ENCODE measurements at places on chromosomes 16 and 17.

DNA sequence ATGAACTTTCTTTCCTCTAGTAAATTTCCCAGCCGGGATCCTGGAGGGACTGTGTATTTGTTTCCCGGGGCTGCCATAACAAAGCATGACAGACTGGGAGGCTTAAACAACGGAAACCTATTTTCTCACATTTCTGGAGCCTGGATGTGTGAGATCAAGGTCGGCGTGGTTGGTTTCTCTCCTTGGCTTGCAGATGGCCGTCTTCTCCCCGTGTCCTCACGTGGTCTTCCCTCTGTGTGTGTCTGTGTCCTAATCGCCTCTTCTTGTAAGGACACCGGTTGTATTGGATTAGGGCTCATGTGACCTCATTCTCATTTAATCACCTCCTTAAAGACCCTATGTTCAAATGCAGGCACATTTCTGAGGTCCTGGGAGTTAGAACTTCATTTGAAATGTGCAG lies 22.0 kb upstream of the USP10 start:
- no peak overlapping the region for H3K27ac ChIP-seq
- H3K4me1 ChIP-seq, result no peaks in the 10 kb centered on the region
- no peak for DNase-seq
- no peak overlapping the region for H3K4me3 ChIP-seq

- H3K27ac ChIP-seq, result peak overlapping the region; percentile 92
- H3K4me1 ChIP-seq, result peaks cover 25% of the 10 kb centered on the region
- peaks cover 68% of the 10 kb centered on the region for H3K36me3 ChIP-seq
- no peaks in the 10 kb centered on the region for H3K27me3 ChIP-seq
Measured at GRCh38 chr17:58503866-58504265, 10.6 kb downstream of the MTMR4 start.

DNA sequence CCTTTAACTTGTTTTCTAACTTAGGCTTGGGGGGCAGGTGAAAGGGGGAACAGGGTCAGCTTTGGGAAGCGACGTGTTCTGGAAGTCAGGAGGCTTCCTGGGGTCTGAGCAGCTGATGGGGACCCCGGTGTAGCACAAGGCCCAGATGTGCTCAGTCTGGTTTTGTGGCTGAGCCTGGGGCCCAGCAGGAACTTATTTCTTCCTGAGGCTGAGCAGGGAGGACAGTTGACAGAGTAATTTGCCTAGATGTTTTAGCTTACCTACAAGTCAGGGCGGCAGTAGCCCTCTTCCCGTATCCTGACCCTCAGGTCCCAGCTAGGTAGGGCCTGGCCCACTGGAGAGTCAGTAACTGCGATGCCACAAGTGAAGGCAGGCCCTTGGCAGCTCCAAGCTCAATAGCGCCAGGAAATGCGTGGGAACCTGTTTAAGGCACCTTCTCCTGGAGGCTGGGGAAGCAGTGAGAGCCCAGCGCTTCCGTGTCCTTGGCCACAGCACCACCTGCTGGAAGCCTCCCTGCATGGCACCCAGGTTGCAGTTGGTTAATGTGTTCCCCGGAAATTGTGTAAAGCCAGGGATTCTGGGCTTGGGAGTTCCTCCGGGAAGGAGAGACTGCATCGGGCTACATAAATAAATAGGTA lies 5.2 kb downstream of the CCR7 start:
- peak overlapping the region; percentile 90 for H3K27ac ChIP-seq
- peak overlapping the region; percentile 63 for H3K4me3 ChIP-seq
- no peaks in the 10 kb centered on the region for H3K36me3 ChIP-seq
- no peaks in the 10 kb centered on the region for H3K27me3 ChIP-seq
- H3K4me1 ChIP-seq, result peaks cover 79% of the 10 kb centered on the region
- peak; percentile 88 for DNase-seq

GRCh38 chr17:21132428-21132827 lies 5.7 kb downstream of the DHRS7B start:
- H3K4me1 ChIP-seq, result peaks cover 7% of the 10 kb centered on the region
- no peaks in the 10 kb centered on the region for H3K36me3 ChIP-seq
- H3K27ac ChIP-seq, result no peak overlapping the region
- no peaks in the 10 kb centered on the region for H3K27me3 ChIP-seq
- H3K4me3 ChIP-seq, result no peak overlapping the region
- no peak for DNase-seq

DNA sequence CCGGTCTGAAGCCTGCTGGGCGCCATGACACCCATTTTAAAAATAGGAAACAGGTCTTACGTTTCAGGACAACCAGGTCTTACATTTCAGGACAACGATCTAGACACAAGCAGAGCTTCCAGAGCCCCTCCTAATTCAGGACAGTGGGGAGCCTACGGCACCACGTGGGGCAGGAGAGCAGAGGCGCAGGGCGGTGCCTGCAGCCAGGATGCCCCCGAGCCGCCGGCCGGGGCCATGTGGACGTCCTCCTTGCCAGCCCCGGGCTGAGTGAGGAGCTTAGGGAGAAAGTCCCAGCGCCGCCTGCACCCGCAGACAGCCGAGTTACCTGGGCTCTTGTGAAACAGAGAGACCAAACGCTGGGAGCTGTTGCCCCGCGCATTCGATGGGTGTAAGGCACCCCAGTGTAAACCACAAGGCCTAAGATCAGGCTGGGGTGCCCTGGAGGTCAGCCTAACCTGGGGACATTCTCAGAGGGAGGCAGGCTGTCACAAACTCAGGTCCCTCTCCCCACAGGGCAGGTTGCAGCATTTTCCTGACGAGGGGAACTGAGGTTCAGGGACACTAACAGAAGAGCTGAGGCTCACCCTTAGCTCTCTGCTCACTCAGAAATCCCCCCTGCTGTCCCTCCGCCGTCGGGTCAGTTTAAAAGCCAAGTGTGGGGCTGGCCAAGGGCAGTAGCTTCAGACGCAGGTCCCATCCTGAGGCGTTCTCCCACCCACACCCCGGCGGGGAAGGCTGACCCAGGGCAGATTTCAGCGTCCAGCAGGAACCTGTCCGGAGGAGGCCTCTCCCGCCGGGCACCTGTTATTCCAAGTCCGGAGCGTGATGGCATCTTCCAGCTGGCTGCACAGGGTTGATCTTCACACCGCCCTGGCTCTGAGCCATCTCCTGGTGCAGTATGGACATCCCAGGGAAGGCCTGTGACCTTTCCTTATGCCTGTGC lies 1.8 kb upstream of the NOTUM start:
- no peaks in the 10 kb centered on the region for H3K27me3 ChIP-seq
- no peak overlapping the region for H3K4me3 ChIP-seq
- DNase-seq, result no peak
- no peak overlapping the region for H3K27ac ChIP-seq
- H3K36me3 ChIP-seq, result no peaks in the 10 kb centered on the region

GRCh38 chr17:73901661-73902415 lies 257.6 kb upstream of the SDK2 start:
- H3K4me1 ChIP-seq, result peaks cover 9% of the 10 kb centered on the region
- peaks cover 6% of the 10 kb centered on the region for H3K27me3 ChIP-seq

- no peak for DNase-seq
- H3K36me3 ChIP-seq, result no peaks in the 10 kb centered on the region
- H3K4me3 ChIP-seq, result no peak overlapping the region
- H3K4me1 ChIP-seq, result no peaks in the 10 kb centered on the region
- peaks cover 5% of the 10 kb centered on the region for H3K27me3 ChIP-seq
- H3K27ac ChIP-seq, result no peak overlapping the region
Measured at GRCh38 chr16:79348521-79349306, 251.8 kb downstream of the MAF start.

- H3K4me3 ChIP-seq, result no peak overlapping the region
- DNase-seq, result no peak
- no peaks in the 10 kb centered on the region for H3K27me3 ChIP-seq
- peaks cover 18% of the 10 kb centered on the region for H3K4me1 ChIP-seq
- no peak overlapping the region for H3K27ac ChIP-seq
Measured at GRCh38 chr17:4782652-4783051, 3.5 kb downstream of the VMO1 start.

DNA sequence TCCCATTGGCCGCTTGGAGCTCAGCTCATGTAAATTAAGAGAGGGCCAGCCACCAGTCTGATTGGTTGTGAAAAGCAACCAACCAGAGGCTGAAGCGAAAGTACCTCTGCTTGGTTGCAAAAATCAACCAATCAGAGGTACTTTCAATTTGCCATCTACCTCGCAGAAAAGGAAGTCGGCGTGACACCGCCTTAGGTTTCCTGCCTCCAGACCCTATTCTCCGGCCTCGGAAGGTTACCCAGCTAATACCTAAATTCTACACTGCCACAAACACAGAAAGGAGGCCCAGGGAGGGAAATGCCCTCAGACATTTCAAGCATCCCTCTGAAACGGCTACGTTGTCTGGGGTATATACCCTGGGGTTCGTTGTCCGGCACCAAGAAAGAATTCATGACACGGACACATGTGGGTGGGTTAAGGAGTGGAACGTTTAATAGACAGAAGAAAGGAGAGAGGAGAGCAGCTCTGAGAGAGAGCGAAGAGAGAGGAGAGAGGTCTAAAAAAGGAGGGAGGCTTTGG lies 481.3 kb downstream of the TMEM114 start:
- H3K4me1 ChIP-seq, result no peaks in the 10 kb centered on the region
- H3K27me3 ChIP-seq, result no peaks in the 10 kb centered on the region
- no peaks in the 10 kb centered on the region for H3K36me3 ChIP-seq
- H3K4me3 ChIP-seq, result no peak overlapping the region
- DNase-seq, result no peak

DNA sequence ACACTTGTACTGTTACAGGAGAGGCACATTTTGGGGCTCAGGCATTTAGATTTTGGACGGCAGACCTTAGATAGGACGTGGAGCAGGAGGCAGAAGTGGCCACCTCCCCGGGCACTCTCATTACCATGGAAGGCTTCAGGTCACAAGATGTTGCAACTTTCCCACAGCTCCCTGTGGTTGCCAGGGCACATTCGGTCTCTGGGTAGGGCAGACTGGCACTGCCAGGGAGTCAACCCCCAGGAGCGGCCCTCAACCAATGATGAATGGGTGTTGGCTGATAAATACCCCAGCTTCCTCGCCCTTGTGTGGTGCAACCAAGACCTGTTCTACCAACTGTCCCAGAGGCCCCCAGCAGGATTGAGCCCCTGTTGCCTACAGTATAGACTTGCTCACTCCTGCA lies 11.2 kb downstream of the NAGPA start:
- no peak overlapping the region for H3K27ac ChIP-seq
- H3K4me3 ChIP-seq, result no peak overlapping the region
- H3K36me3 ChIP-seq, result peaks cover 7% of the 10 kb centered on the region
- no peak for DNase-seq

- DNase-seq, result peak; percentile 69
- H3K27ac ChIP-seq, result peak overlapping the region; percentile 65
- H3K27me3 ChIP-seq, result no peaks in the 10 kb centered on the region
- no peak overlapping the region for H3K4me3 ChIP-seq
- peaks cover 96% of the 10 kb centered on the region for H3K4me1 ChIP-seq
Measured at GRCh38 chr17:39676198-39676819, 8.1 kb downstream of the PNMT start.

- H3K27ac ChIP-seq, result no peak overlapping the region
- H3K36me3 ChIP-seq, result no peaks in the 10 kb centered on the region
- no peak for DNase-seq
- H3K27me3 ChIP-seq, result no peaks in the 10 kb centered on the region
- no peaks in the 10 kb centered on the region for H3K4me1 ChIP-seq
Measured at GRCh38 chr16:35195864-35196216, 1736.4 kb downstream of the TP53TG3F start.

DNA sequence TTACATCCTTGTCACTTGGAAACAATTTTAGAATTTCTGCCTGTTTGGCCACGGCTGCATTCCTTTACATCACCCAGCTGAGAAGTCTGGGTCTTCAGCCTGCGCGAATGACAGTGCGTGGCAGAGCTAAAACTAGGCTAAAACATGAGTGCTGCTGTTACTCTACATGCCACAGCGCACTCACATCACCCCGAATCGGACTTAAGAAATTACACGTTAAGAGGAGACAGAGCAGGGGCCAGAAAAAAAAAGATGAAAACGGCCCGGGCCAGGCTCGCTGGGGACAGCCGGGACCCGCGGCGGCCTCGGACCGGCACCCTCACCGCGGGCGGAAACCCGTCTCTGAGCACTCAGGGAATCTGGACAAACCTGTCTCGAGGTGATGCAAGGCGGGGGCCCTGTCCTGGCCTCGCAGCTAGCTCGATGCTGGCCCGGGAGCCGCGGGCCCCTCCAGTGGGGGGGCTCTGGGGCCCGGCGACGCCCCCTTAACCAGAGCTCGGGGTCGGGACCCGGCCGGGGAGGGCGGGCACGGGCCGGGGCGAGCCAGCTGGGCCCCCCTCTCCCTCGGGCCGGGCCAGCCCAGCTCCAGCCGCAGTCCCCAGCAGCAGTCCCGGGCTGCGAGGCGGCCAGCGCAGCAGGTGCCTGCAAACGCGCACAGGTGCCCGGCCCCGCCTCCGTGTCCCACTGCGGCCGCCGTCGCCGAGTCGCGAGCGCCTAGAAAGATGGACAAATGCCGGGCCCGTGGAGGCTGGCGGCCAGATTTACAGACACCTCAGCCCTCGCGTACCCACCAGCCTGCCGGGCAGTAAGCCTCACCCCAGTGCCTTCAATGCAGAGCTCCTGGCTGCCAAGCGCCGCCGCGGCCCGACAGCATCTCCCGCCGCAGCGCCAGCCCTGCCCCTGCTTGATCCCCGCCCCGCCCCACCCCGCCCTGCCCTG lies at the start of gene AKTIP:
AKTIP (minus strand) TSS at position 879 of the 939 bp plus-strand sequence. CDS start 2,950 bp downstream, outside the sequence.
- DNase-seq, result no peak
- no peaks in the 10 kb centered on the region for H3K36me3 ChIP-seq
- no peaks in the 10 kb centered on the region for H3K27me3 ChIP-seq
- H3K27ac ChIP-seq, result peak within 1 kb of the TSS; percentile 82
- H3K4me3 ChIP-seq, result peak within 1 kb of the TSS; percentile 90

DNA sequence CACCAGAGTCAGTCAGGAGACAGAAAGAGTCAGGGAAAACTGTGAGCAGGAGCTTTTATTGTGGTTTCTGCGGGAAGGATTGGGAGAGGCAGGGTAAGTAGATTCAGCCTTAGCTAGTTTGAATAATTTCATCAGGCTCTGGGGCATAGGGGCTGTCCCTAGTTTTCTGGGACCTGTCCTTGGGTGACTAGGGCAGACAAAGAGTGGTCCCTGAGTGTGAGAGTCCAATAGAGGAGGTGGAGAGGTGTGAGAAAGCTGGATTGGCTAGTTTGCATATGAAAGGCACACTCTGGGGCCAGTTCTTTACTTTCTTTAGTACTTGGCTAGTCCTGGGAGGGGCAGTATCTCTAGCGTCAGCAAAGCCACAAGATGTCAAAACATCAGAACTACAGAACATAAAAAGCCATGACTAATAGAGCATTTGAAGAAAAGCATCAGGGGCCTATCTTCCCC lies 255.6 kb downstream of the HS3ST3A1 start:
- no peak overlapping the region for H3K27ac ChIP-seq
- no peak overlapping the region for H3K4me3 ChIP-seq
- no peaks in the 10 kb centered on the region for H3K36me3 ChIP-seq
- DNase-seq, result no peak
- H3K27me3 ChIP-seq, result no peaks in the 10 kb centered on the region

DNA sequence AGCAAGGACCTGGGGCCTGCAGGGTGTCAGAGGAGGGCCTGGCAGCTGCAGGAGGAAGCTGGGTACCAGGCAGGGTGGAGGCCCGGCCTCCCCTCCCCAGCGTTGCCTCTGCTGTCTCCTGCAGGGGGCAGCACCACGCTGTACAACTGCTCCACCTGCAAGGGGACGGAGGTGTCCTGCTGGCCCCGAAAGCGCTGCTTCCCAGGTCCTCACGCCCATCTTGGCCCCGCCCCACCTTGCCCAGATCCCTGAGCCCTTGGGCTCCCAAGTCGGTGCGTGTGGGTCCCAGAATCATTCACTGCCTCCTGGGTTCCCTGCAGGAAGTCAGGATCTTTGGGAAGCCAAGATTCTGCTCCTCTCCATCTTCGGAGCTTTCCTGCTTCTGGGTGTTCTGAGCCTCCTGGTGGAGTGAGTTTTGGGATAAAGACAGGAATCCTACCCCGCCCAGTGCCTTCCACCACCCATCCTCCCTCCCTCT lies 1.2 kb downstream of the TMEM95 start:
- no peaks in the 10 kb centered on the region for H3K27me3 ChIP-seq
- peaks cover 11% of the 10 kb centered on the region for H3K4me1 ChIP-seq
- DNase-seq, result peak; percentile 88
- H3K4me3 ChIP-seq, result no peak overlapping the region
- H3K27ac ChIP-seq, result no peak overlapping the region
- no peaks in the 10 kb centered on the region for H3K36me3 ChIP-seq

Data from B cell (primary cell).